RPMI7951 (cell line): ENCODE measurements at places on chromosomes 12 and 14. TPM values are rescaled to one million over a fixed set of nuclear protein-coding genes. Genes with fewer than 3 reads are reported as not detected.
A peak's percentile ranks its signal among the peaks of the same experiment; 100 is the strongest.

DNA sequence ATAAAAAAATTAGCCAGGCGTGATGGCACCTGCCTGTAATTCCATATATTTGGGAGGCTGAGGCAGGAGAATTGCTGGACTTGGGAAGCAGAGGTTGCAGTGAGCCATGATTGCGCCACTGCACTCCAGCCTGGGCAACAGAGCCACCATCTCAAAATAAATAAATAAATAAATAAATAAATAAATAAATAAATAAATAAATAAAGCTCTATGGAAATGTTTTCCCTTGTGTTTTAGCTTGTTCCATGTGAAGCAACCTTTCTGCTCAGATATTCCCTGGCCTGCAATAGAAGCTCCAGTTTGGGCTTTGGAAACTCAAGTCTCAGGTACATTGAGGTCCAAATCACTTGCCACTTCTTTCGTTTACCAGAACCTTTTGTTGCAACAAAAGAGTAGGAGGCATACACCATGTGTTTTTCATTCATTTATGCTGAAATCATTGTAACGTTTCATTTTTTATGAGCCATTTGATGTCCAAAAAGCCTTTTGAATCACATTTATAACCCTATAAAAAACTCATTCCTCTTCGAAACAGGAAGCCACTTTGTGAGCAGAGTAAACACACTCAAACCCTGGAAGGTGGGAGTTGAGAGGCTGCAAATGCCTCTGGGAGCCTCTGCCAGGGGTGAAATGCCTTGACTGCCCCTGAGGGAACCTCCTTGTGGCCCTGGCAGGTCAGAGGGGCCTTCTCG lies 376.6 kb upstream of the TBX3 start:
- no peak for DNase-seq

Gene STYX
- total RNA-seq = 13.4 and 15.9 TPM in 2 replicates

Gene HAL
- not detected in 2 replicates for total RNA-seq

GRCh38 chr14:102923201-102923924 lies 900 bp downstream of the AMN start:
- no peak for DNase-seq

Gene CPSF2
- total RNA-seq = 40.6 and 56.0 TPM in 2 replicates

DNA sequence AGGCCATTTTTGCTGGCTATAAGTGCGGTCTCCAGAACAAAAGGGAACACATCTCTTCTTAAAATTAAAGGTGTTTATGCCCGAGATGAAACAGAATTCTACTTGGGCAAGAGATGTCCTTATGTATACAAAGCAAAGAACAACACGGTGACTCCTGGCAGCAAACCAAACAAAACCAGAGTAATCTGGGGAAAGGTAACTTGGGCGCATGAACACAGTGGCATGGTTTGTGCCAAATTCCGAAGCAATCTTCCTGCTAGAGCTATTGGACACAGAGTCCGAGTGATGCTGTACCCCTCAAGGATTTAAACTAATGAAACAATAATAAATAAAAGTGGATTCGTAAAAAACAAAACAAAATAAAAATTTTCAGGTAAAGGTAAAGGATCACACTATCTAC lies 33.4 kb downstream of the PKP2 start:
- no peak for DNase-seq

Gene RHOJ
- total RNA-seq = 0.10 and 0.12 TPM in 2 replicates

- DNase-seq = no peak
These were observed 122.2 kb upstream of the NCOR2 start for GRCh38 chr12:124689631-124690030.

GRCh38 chr14:39680777-39681176 lies 248.5 kb upstream of the FBXO33 start:
- no peak for DNase-seq

DNA sequence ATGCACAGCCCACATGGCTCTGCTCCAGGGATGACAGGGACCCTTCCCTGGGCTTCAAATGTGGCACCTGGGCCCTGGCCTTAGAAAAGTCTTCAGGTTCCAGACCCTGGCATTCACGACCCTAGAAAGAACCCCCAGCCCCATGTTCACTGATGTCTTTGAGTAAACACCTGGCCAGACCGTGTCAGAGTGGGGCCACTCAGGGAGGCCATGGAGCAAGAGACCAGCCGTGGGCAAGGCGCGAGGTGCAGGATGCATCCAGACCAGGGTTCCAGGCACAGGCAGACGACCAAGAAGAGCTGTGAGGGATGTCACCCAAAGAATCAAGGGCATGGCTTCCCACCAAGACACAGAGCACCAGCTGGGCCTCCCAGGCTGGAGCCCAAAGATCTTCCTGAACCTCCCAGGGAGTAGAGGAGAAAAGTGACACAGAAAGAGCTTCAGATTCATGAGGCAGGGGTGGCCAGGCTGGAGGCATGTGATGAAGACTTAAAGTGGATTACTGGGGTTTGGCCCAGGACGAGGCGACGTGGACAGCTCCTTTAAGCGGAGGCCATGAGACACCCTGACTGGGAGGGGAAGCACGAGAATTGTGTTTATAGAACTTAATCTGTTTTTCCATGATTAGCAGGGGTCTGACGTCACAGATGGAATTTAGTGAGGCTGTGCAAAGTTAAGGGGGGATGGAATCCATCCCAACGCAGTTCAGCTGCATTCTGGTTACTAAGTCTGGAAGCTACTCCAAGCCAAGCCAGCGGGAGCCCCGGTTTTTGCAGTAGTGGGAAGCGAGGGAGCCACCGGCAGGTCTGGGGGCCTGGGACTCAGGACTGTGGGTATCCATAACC lies 61.6 kb downstream of the ARL6IP4 start:
- no peak for DNase-seq

DNA sequence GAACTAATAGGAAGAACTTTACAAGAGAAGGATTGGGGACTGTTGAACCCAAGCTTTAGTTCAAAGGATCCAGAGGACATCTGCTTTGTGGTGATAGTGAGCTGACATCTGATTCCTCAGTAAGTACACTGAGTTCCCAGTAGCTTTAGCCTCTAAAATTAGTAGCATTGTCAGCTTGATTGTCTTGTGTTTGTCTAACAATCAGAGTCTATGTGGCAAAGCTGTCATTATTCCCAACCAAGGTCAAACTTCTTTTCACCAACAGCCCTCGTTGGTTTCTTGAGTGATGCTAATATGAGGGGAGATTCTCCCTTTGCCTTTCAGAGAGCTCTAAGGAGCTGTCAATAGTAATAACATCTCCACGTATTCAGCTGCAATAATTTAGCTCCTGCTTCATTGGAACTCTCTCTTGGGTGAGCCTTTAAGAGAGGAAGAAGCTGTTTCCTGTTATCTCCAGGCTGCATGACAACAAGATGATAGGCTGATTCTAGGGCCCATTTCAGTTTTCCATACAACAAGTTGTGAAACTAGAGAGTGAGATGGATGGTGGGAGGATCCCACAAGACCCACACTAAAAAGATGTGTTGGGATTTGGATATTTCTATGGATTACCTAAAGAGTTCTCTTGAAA lies 46.7 kb downstream of the TGFB3 start:
- no peak for DNase-seq

Gene C14orf132
- total RNA-seq = 22.6 and 24.6 TPM in 2 replicates

DNA sequence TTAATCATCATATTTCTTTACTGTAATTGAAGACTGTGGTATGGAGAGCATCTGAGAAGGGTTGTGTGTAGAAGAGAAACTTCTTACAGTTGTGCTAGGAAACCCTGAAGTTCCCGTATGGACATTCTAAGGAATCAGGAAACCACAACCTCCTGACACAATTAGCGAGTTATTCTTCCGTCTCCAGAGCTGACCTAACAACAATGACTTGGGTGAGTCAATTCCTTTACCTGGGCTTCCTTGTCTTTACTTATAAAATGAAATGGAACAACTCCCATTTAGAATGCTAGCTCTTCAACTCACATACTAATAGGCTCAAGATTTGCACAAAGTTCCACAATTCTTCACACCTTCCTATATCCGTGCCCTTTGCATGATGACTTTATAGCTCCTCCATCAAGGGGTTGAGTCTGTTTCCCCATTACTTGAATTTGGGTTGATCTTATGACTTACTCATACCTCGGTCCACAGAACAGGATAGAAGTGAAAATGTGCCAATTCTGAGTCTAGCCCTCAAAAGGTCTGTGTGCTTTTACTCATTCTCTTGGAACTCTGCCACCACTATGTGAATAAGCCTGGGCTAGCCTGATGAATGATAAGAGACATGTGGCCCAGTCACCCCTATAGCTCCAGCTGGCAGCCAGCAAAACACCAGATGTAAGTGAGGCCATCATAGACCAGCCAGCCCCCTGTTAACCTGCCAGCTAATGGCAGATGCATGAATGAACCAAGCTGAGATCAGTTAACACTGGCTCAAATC lies 459.4 kb downstream of the ETNK1 start:
- peak; percentile 94 for DNase-seq
